ENCODE measurements at places on chromosomes 1 and 21. TPM values are rescaled to one million over a fixed set of nuclear protein-coding genes. Genes with fewer than 3 reads are reported as not detected.

DNA sequence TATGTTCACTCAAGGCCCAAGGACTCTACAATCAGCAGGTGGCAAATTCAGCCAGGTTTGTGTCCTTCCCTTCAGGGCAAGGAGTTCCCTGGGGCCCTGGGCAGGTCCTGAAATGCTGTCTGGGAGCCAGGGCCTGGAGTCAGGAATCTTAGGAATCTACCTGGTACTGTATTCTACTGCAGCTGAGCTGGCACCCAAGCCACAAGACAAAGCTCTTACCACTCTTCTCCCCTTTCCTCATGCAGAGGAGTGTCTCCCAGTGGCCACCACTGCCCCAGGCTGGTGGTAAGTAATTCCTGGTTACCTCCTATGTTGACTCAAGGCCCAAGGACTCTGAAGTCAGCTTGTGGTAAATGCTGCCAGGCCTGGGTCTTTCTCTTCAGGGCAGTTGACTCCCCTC is 153.4 kb downstream of the NRIP1 start:
- no peak for ATAC-seq

Gene KCNQ4
- 0.24 TPM for total RNA-seq

Gene S100A1
- total RNA-seq, result 0.44 TPM

Gene FGGY
- total RNA-seq, result 10.4 TPM

DNA sequence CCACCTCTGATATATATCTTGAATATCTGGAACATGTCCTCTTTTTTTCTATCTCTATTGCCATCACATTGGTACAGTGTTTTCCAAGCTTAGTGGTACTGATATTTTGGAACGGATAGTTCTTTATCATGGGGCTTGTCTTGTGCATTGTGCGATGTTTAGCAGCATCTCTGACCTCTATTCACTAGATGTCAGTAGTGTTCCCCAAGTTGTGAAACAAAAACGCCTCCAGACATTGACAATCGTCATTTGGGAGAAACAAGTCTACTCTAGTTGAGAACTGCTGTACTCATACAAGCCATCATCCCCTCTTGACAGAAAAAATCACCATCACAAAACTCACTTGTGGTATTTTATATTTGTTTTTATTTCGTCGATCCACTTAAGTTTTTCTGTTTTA is 79.7 kb upstream of the CHODL start:
- ATAC-seq, result peak; percentile 93

DNA sequence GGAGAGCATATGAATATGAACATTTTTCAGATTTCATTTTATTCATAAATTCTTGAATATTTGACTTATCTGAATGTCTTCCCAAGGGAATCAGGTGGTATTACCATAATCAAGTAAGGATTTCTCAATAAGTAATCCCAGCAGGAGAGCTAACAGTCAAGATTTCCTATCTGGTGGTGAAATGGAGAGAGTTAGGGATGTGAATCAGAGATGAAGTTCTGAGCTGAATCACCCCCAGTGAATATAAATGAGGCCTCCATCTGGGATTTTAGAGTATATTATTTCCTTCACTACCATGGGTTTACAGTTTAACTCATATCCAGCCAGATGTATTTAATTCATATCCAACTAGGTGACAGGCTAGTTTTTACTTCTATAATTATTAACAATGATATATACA is 61.5 kb upstream of the RGS2 start:
- no peak for ATAC-seq

Data from esophagus mucosa (tissue), 1 donor.